Stimulated activated naive B cell treated with anti-CD40 and anti-IgM and Interleukin-4, amounts not matched to agents 10 μg/mL and 1 μg/mL and 100 μg/mL, for 72 hours (primary cell): ENCODE measurements at places on chromosomes 11 and 22.

DNA sequence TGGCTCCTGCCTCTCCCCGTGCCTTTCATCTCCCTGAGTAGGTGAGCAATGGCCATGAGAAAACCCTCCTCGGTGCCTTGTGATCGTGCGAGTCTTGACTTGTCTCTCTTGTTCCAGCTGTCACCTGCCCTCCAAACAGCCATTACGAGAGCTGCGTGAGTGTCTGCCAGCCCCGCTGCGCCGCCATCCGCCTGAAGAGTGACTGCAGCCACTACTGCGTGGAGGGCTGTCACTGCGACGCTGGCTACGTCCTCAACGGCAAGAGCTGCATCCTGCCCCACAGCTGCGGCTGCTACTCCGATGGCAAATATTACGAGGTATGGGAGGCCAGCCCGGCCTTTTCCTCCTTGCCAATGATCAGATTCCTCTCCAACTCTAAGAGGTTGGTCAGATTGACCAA is 51.7 kb downstream of the TECTA start:
- DNase-seq, result no peak

- no peak for DNase-seq
Measured at GRCh38 chr11:1759851-1760220, 3.9 kb downstream of the CTSD start.

GRCh38 chr11:14125529-14125928 is 163.0 kb downstream of the SPON1 start:
- no peak for DNase-seq

GRCh38 chr11:60762851-60763691 is 6.4 kb downstream of the MS4A15 start:
- DNase-seq, result peak; percentile 83

GRCh38 chr11:94873916-94874540 is 99.3 kb downstream of the CWC15 start:
- DNase-seq, result no peak

GRCh38 chr11:126426106-126426505 is 70.6 kb downstream of the ST3GAL4 start:
- no peak for DNase-seq

- DNase-seq, result no peak
Measured at GRCh38 chr22:48757581-48757980, 1070.1 kb downstream of the BRD1 start.
